ENCODE measurements at places on chromosomes 5 and 9.

GRCh38 chr9:114218264-114219120 is 63.2 kb downstream of the COL27A1 start:
- DNase-seq = no peak

GRCh38 chr5:9173281-9174048 is 372.4 kb downstream of the SEMA5A start:
- DNase-seq = no peak

- DNase-seq = no peak
Observed at GRCh38 chr5:112878760-112879159, 17.7 kb downstream of the SRP19 start.

GRCh38 chr9:127389381-127390247 is 7.4 kb upstream of the SLC2A8 start:
- DNase-seq = no peak

DNA sequence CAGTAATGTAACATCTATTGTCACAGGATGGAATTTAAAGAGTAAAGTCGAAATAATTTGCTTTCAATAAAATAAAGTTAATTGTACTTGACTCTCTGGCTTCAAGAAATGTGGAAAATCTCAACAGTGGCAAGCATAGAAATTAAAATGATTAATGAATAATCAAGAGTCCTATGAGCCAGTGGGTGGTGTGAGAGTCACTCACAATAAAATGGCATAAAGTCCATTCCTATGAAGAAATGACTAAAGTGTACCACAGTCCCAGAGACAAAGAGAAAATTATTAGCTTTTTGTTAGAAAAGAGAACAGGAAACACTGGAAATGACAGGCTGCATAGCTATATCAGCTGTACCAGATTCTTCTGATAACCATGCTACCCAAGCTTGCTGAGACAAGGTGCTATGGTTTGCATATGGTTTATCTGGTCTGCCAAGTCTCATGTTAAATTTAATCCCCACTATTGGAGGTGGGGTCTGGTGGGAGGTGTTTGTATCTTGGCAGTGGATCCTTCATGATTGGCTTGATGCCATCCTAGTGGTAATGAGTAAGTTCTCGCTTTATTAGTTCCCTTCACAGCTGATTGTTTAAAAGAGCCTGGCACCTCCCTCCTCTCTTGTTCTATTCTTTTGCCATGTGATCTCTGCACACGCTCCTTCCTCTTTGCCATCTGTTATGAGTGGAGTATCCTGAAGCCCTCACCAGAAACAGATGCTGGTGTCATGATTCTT is 647.7 kb upstream of the ITGA1 start:
- no peak for DNase-seq

DNA sequence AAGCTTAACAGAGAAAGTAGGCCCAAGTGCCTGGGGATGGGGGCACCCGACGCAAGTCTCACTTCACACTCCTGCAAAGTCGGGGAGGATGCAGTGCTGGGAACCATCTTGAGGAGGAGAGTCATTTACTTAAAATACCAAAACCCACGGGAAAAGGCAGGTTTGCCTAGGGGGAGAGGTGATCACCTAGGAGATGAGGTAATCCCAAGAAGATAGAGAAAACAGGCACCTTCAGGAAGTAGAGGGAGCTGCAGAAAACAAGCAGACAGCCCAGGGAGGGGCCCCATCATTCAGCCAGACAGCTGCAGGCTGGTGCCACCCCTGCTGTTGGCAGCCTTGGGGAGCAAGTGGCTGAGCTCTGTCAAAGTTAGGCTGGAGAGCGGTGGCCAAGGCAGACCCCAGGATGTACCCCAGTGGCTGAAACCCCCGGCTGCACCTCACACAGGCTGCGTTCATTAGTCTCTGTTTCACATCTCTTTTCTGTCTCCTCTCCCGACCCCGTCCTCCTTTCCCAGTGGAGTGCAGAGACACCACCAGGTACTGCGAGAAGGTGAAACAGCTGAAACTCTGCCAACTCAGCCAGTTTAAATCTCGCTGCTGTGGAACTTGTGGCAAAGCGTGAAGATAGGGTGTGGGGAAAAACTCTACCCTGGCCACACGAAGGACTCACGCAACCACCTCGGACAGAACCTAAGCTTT is 124.9 kb downstream of the SAXO1 start:
- DNase-seq = no peak

- DNase-seq = no peak
Observed at GRCh38 chr5:1227667-1228066, 2.5 kb downstream of the SLC6A18 start.

DNA sequence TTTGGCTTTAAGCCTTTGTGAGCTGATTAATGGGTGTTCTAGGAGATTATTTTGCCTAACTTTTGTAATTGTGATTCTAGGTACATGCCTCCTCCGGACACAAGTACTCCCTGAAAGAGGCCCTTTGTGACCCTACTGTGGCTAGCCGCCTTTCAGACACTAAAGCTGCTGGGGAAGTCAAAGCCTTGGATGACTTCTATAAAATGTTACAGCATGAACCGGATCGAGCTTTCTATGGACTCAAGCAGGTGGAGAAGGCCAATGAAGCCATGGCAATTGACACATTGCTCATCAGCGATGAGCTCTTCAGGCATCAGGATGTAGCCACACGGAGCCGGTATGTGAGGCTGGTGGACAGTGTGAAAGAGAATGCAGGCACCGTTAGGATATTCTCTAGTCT is 13.6 kb downstream of the ITGA1 start:
- DNase-seq = no peak

GRCh38 chr9:127589955-127590370 is 22.1 kb upstream of the STXBP1 start:
- peak; percentile 78 for DNase-seq

DNA sequence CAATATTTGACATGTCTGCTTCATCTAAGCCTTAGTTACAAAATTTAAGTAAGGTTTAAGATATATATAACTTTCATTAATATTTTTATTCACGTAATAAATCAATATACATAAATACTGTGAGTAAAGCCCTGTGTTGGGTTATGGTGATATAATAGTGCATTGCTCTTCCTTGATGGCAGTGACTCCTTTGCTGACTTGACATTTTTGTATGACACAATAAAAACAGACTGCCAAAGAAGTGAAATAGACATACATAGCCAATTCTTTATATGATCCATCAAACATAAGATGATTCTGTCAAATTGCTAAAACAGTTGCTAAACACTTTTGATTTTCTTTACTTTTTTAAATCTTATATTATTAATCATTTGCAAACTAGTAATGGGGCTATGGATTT is 1518.2 kb downstream of the EFNA5 start:
- no peak for DNase-seq
